NCI-H524 treated with DMSO at 0.1 percent for 48 hours (cell line): ENCODE measurements at places on chromosomes 7 and 10.

- DNase-seq = no peak
Observed at GRCh38 chr7:81623251-81623855, 146.5 kb downstream of the HGF start.

GRCh38 chr10:96688789-96689188 lies 31.5 kb downstream of the PIK3AP1 start:
- no peak for DNase-seq

- DNase-seq = no peak
Observed at GRCh38 chr10:63522995-63523394, 1.8 kb downstream of the REEP3 start.

DNA sequence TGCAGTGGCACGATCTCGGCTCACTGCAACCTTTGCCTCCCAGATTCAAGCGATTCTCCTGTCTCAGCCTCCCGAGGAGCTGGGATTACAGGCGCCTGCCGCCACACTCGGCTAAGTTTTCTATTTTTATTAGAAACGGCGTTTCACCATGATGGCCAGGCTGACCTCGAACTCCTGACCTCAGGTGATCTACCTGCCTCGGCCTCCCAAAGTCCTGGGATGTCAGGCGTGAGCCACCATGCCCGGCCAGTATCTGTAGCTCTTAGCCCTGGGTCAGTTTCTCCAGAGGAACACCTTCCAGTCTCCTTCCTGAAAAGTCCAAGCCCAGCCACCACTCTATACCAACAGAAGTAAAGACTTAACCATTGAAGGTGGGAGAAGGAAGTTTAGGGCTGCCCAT lies 15.2 kb upstream of the ZKSCAN1 start:
- DNase-seq = no peak

GRCh38 chr7:154947604-154948003 lies 55.3 kb downstream of the PAXIP1 start:
- no peak for DNase-seq

DNA sequence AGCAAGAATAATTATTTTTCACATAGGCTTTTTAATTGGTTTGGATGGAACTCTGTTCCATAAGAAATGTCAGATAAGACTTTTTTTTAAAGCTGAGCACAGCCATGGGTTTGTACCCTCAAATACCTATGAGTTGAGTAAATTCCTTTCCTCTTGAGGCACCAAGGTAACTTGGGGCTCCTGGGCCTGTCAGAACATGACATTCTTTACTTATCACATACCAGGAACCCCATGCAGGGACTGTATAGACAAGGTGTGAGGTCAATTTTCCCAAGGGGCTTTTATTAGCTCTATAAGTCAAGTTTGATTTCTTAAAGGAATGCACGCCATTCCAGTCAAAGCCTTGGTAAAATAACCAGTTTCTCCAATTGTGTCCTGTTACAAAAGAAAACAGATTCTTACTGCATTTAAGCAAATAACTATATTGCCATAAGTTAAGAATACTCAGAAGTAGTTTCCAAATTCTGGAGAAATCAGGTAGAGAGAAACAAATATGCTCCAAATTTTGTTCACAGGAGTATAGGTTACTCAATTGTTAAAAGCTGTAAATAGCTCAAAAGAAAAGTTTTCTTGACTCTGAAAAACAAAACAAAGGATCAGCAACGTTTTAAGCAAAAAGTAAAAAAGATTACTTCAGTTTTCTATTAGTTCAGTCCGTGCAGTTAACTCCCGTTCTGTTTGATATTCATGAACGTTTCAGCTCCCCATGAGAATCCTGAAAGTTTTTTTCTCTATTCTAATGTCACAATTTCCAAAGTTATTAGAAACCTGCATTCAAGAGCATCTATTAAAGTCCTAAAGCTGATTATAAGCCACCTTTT lies 167.5 kb upstream of the NAMPT start:
- DNase-seq = no peak

DNA sequence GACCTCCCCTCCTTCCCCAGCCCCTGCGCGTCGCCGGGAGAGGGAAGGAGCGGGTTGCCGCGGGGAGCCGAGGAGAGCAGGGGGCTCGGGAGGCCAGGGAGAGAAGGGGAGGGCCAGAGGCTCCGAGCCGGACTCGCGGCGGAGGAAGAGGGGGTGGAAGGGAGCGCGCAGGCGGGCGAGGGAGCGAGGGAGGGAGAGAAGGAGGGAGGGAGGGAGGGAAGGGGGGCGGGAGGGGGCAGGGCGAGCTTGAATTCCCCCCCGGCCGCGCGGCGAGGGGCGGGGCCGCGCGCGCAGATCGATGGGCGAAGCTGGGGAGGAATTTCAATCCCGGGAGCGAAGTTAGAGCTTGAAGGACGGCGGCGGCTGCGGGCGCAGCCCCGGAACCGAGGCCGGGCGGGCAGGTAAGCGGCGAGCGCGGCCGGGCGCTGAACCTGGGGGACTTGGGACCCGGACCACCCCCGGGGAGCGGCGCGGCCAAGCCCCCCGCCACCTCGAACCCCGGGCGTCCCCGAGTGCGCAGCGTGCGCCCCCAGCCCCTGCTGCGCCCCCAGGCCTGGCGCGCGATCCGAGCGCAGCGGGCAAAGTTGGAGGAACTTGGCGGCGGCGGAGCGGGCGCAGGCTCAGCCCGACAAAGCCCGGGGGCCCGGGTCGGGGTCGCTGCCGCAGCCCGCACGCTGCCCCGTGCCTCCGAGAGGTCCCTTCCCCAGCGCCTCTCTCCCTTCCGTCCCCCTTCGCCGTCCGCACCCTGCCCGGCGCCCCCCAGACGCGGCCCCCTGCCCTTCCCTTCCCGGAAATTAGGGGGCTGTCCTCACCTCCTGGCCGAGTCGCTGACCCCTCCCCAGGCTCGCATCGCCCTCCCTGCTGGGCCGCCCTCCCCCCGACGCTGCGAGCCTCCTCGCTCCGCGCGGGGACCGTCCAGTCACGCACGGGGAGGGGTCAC lies at the start of gene ELFN1:
Gene ELFN1 (plus strand): TSS at position 324 of the 940 bp plus-strand sequence. CDS start 74,320 bp downstream, outside the sequence.
- DNase-seq = no peak

DNA sequence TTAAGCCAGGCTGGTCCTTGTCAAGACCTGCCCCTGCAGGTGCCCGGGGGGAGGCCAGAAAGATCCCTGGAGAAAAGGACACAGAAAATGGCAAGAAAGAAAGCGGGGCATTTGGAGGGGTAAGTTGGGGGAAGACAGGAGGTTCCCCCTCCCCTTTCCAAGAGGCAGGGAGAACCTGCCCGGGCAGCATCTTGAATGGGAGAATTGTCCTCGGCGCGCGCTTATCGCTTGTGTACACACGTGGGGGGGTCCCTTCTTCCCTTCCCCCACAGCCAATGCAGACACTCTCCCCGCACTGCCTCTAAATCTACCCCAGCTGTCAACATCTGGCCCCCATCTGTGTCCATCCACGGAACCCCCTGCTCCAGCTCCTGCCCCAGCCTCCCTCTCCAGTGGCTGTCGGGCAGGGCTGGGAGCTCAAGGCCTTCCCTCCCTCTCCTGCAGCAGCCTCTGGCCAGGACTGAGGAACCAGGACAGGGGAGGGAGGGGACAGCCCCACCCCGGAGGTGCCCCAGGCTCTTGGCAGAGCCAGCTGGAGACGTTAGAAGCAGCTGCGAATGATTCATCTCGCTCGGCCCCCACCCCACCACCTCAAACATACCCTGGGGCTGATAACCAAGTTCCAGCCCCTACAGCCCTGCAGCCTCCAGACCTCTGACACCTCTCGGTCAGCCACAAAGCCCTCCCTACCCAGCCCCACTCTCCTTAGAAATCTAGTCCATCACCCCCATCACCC lies 25.3 kb downstream of the EPHB4 start:
- DNase-seq = no peak

- DNase-seq = no peak
Observed at GRCh38 chr10:64350665-64351064, 829.5 kb downstream of the REEP3 start.

GRCh38 chr10:517241-517830 lies 172.1 kb downstream of the DIP2C start:
- no peak for DNase-seq

- no peak for DNase-seq
Observed at GRCh38 chr7:106071999-106072714, 40.0 kb downstream of the SYPL1 start.

- no peak for DNase-seq
Observed at GRCh38 chr7:142799437-142799835, 28.7 kb downstream of the PRSS2 start.

DNA sequence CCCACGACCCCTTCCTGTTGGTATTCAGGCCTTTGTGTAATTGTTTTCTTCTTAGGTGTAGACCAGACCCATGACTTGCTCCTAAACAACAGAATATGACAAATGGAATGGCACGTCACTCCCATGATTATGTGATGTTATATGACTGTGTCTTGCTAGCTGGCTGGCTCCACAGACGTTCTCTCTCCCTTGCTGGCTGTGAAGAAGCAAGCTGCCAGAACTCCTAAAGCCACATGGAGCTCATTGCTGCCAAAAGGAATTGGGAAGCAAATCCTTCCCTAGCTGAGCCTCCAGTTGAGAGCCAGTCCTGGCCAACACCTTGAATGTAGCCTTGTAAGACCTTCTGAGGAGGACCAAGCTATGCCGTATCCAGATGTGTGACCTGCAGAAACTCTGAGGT lies 74.2 kb downstream of the RAB18 start:
- DNase-seq = no peak

- no peak for DNase-seq
Observed at GRCh38 chr7:82945480-82945879, 217.2 kb downstream of the PCLO start.

GRCh38 chr7:151857412-151857811 lies 19.5 kb downstream of the PRKAG2 start:
- no peak for DNase-seq

DNA sequence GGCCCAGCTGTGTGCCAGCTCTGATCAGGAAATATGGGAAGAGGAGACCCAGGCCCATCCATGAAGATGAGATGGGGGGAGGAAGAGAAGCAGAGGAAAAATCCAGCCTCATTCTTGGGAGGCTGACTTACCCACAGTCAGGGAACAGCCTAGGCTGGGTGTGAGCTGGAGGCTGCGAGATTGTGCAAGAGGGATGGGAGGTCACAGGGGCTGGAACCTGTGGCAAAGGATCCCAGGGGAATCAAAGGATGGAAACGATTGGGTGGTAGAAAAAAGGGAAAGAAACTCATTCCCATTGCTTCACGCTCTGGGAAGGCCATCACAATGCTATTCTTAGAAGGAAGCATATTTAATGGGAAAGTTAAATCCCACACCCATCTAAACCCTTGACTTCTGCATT lies 26.7 kb upstream of the CRHR2 start:
- DNase-seq = no peak

DNA sequence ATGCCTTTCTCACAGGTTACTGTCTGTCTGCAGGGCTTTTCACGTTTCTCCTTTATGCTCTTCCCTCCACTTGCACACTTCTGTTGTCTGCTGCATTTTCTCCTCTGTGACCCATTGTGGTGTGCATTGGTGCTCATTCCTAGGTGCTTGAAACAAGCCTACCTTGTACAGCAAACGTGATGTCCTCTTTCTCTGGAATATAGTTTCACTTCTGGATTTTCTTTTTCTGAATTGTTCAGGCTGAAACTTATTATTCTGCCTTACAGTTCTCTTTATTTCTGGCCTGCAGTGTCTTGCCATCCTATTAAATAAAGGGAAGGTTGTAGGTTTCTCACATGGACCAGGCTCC lies 128.8 kb upstream of the SAMD8 start:
- DNase-seq = no peak

DNA sequence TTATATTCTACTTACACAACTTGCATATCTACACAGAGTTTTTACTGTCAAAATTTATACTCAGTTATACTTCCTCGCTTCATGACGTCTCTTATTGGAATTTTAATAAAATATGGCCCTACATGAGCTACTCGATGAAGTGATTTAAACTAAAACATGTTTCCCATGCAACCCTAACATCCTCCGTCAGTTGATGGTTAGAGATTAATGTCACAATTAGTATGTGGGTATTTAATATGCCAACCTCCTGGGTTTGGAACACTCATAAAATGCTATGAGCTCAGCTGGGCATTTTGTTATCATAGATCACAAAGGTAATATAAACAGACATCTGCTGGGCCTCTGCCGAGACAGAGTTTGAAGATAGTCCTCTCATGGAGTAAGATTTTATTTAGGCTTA lies 66.5 kb downstream of the GNAT3 start:
- no peak for DNase-seq

- no peak for DNase-seq
Observed at GRCh38 chr10:125257521-125258108, 97.3 kb upstream of the CTBP2 start.

DNA sequence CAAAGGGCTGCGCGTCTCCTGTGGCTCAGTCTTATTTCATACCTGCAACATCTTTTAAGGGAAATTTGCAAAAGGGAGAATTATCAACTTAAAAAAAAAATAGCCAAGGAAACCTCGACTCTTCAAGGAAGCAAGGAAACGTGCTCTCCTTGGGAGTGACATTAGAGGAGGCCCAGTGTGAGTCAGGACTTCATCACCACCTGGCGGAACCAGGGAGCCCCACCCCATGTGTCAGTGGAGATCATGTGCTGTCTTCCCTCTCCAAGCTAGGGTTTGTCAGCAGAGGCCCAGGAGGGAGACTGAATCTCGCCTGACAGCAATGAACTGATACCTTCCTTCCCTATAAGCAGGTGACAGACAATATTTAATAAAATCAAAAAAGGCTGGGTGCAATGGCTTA lies 28.9 kb downstream of the POR start:
- DNase-seq = no peak

- no peak for DNase-seq
Observed at GRCh38 chr10:36183056-36183455, 541.0 kb upstream of the FZD8 start.

DNA sequence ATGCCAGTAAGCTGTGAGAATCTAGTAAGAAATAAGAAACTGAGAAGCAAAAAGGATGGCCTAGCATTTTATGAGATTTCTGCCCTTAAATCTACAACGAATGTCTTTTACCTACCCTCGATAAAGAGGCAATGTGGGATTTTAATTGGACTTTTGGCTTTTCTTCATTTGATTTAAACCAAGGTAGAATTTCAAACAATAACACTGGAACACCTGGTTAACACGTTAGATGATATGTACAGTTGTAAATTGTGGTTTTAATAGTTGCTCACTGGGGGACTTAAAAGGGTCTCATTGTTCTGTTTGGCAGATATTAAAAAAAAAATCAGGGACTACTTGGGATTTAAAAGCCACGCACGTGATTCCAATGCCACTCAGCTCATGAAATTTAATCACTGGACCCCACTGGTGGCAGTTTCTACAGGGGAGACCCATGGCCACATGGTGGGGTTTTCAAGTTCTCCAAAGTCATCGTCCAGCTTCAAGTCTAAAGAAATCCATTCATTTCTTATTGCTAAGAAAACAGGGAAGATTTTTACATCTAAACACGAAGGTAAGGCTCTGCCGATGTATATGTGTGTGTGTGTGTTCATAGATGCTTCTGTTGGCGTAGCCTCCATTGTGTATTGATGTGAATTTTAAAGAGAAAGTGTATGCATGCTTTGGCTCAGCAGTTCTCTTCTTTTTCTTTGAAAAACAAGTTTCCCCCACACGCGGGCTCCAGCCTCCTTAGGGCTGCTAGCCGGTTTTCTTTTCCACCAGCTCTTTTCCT lies 588.6 kb upstream of the MKI67 start:
- DNase-seq = no peak

- no peak for DNase-seq
Observed at GRCh38 chr7:33157311-33157710, 27.9 kb downstream of the BBS9 start.

- no peak for DNase-seq
Observed at GRCh38 chr7:23965296-23965695, 255.3 kb downstream of the STK31 start.

GRCh38 chr10:36612436-36612835 lies 513.0 kb upstream of the ANKRD30A start:
- no peak for DNase-seq

- DNase-seq = no peak
Observed at GRCh38 chr7:7434329-7434728, 101.3 kb downstream of the COL28A1 start.
